ENCODE measurements at places on chromosomes 2 and 18.
A peak's percentile ranks its signal among the peaks of the same experiment; 100 is the strongest.

DNA sequence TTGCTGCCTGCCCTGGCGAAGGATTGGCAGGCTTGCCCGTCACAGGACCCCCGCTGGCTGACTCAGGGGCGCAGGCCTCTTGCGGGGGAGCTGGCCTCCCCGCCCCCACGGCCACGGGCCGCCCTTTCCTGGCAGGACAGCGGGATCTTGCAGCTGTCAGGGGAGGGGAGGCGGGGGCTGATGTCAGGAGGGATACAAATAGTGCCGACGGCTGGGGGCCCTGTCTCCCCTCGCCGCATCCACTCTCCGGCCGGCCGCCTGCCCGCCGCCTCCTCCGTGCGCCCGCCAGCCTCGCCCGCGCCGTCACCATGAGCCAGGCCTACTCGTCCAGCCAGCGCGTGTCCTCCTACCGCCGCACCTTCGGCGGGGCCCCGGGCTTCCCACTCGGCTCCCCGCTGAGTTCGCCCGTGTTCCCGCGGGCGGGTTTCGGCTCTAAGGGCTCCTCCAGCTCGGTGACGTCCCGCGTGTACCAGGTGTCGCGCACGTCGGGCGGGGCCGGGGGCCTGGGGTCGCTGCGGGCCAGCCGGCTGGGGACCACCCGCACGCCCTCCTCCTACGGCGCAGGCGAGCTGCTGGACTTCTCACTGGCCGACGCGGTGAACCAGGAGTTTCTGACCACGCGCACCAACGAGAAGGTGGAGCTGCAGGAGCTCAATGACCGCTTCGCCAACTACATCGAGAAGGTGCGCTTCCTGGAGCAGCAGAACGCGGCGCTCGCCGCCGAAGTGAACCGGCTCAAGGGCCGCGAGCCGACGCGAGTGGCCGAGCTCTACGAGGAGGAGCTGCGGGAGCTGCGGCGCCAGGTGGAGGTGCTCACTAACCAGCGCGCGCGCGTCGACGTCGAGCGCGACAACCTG is at the start of gene DES:
TSS of gene DES (plus strand) at position 223 of the 857 bp plus-strand sequence. CDS start at position 309, 86 bp downstream.
- H3K4me3 ChIP-seq: peak within 1 kb of the TSS; percentile 43
- peak; percentile 81 for DNase-seq
- no peaks in the 10 kb centered on the region for H3K27me3 ChIP-seq
- peak within 1 kb of the TSS; percentile 62 for H3K27ac ChIP-seq

GRCh38 chr2:118496870-118497611 is 350.4 kb downstream of the EN1 start:
- no peaks in the 10 kb centered on the region for H3K4me1 ChIP-seq
- DNase-seq: no peak
- no peaks in the 10 kb centered on the region for H3K36me3 ChIP-seq
- H3K27ac ChIP-seq: no peak overlapping the region

DNA sequence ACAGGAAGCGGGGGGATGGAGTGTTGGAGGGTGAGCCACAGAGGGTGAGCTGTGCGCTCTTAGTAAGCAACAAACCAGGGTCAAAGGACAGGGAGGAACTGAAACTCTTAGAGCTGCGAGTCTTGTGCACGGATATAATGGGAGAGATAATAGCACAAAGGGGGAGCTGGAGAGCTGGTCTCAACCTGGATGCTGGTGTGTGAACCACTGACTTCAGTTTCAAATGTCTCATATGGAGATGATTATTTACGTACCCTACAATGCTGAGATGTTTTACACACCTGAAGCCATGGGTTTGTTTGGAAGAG is 35.9 kb downstream of the PTGR3 start:
- no peak overlapping the region for H3K4me3 ChIP-seq
- H3K36me3 ChIP-seq: no peaks in the 10 kb centered on the region
- H3K27me3 ChIP-seq: no peaks in the 10 kb centered on the region
- no peaks in the 10 kb centered on the region for H3K4me1 ChIP-seq
- no peak overlapping the region for H3K27ac ChIP-seq
- no peak for DNase-seq

GRCh38 chr18:48007955-48008701 is 77.7 kb upstream of the SMAD2 start:
- H3K36me3 ChIP-seq: no peaks in the 10 kb centered on the region
- peak; percentile 73 for DNase-seq
- H3K27ac ChIP-seq: peak overlapping the region; percentile 40
- peak overlapping the region; percentile 35 for H3K4me3 ChIP-seq
- no peaks in the 10 kb centered on the region for H3K27me3 ChIP-seq
- H3K4me1 ChIP-seq: peaks cover 3% of the 10 kb centered on the region

- H3K36me3 ChIP-seq: no peaks in the 10 kb centered on the region
- no peaks in the 10 kb centered on the region for H3K27me3 ChIP-seq
- H3K4me1 ChIP-seq: no peaks in the 10 kb centered on the region
- no peak for DNase-seq
- no peak overlapping the region for H3K4me3 ChIP-seq
Observed at GRCh38 chr2:44964752-44965236, 23.3 kb downstream of the SIX3 start.

DNA sequence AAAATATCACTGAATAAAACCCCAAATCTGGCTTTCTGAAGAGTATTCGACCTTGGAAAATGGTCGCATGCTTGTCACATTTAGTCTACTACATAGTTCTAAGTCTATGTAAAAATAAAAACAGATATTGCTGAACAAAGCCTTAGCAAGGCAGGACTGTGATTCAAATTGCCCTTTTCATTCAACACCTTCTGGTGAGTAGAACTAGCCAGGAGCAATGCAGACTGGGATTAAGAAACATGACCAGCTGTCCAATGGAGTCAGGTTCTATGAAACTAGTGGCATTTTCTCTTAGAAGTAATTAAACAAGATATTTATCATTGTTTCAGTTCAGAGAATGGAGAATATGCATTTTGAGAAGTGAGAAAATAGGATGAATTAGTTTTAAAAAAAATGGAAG is 1260.5 kb upstream of the ACVR2A start:
- no peak overlapping the region for H3K27ac ChIP-seq
- no peaks in the 10 kb centered on the region for H3K4me1 ChIP-seq
- H3K36me3 ChIP-seq: no peaks in the 10 kb centered on the region
- H3K27me3 ChIP-seq: no peaks in the 10 kb centered on the region

DNA sequence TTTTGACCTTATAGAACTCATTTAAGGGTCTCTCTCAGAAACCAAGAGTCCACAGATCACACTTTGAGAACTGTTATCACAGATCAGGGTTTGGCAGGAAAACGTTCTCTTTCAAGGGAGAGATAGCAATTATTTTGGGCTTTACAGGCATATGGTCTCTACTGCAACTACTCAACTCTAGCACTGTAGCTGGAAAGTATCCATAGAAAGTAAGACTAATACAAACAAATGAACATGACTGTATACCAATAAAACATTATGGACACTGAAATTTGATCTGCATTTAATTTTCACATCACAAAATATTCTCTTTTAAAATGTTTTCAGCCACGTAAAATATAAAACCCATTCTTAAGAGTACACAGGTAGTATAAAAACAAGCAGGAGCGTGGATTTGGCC is 100.5 kb downstream of the TRIP12 start:
- H3K36me3 ChIP-seq: no peaks in the 10 kb centered on the region
- H3K27me3 ChIP-seq: no peaks in the 10 kb centered on the region
- no peak overlapping the region for H3K4me3 ChIP-seq
- H3K4me1 ChIP-seq: no peaks in the 10 kb centered on the region

DNA sequence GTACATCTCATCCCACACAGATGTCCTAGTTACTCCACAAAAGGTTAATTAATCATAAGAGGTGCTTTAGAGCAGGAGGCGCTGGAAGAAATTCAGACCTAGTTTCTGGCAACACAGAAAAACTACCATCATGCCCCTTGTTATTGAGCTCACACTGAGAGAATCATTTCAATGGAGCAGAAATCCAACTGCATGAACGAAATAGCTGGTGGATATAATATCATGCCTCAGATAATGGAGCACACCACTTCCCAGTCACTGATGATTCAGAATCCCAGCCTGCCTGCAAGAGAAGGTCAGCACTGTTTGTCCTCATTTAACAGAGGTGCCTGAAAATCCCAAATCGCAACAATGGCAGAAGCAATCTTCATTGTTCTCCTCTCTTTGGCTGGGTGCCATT is 125.8 kb upstream of the CREB1 start:
- H3K36me3 ChIP-seq: no peaks in the 10 kb centered on the region
- H3K4me1 ChIP-seq: no peaks in the 10 kb centered on the region
- no peak overlapping the region for H3K4me3 ChIP-seq

DNA sequence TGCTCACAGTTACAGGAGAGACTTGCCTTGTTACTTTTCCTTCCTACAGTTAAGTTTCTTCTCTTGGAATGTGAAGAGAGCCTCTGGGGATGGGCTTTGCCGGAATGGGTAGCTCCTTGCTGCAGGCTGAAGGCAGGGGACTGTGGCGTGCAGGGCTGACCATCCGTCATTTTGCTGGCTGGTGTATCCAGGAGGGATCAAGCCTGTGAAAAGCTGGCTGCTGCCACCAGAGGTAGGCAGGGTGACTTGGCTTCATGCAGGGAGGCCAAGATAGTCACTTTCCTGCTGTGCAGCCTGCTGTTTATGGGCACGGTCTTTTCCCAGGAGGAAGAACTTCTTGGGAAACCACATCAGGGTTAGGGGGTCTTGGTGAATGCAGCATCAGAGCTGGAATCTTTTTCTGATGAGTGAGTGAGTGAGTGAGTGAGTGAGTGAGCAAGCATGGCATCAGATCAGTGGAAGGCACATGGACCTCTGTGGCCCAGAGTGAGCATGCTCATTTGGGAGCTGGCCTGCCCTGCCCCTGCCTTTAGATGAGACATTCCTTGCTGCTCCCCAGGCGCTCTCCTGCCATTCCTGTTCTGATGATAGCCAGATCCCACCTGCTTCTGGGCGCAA is 33.0 kb downstream of the FHOD3 start:
- no peak overlapping the region for H3K27ac ChIP-seq
- no peaks in the 10 kb centered on the region for H3K36me3 ChIP-seq
- no peak overlapping the region for H3K4me3 ChIP-seq
- peaks cover 1% of the 10 kb centered on the region for H3K4me1 ChIP-seq

- DNase-seq: no peak
- H3K4me1 ChIP-seq: no peaks in the 10 kb centered on the region
- no peak overlapping the region for H3K27ac ChIP-seq
- no peak overlapping the region for H3K4me3 ChIP-seq
Observed at GRCh38 chr18:7697306-7697705, 130.2 kb downstream of the PTPRM start.

DNA sequence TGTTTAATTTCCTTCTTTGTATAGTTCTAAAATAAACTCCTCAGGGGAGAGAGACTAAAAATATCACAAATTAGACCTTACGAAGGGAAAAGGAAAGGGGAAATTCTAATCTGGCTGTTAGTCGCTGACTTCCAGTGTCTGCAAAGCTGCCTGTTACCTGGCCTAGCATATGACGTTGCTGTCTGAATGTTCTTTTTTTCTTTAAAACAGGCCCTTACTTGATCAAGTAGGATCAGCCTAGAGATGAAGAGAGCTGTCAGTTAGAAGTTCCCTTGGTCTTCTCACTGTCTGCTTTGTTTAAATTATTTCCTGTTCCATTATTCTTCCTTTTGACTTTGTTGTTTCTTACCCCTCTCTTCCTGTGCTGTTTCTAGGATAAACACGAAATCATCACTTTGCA is 11.2 kb downstream of the NCK2 start:
- peaks cover 17% of the 10 kb centered on the region for H3K4me1 ChIP-seq
- no peak for DNase-seq
- H3K4me3 ChIP-seq: no peak overlapping the region

GRCh38 chr18:40075616-40076015 is 1879.4 kb upstream of the PIK3C3 start:
- no peaks in the 10 kb centered on the region for H3K27me3 ChIP-seq
- no peaks in the 10 kb centered on the region for H3K36me3 ChIP-seq
- H3K4me1 ChIP-seq: no peaks in the 10 kb centered on the region
- no peak overlapping the region for H3K27ac ChIP-seq
- no peak overlapping the region for H3K4me3 ChIP-seq
- DNase-seq: no peak

GRCh38 chr18:8860845-8861642 is 155.7 kb downstream of the MTCL1 start:
- no peak for DNase-seq
- H3K27me3 ChIP-seq: no peaks in the 10 kb centered on the region
- no peak overlapping the region for H3K4me3 ChIP-seq
- no peak overlapping the region for H3K27ac ChIP-seq

DNA sequence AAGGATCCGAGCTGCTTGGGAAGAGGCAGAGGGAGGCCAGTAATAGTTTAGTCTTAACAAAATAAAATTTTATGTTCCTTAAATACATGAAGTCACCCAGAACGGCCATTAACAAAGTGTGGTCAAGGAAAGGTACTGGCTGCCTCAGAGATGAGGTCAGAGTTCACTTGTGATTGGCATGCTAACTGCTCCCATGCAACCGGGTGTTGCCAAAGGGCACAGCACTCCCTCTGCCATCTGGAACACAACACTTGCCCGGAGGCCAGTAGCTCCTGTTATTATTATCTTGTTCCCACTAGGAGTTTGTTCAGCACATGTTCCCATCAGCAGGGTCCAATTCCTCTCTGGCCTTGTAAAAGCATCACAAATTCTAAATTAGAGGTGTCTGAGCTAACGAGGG is 207.0 kb downstream of the CYP26B1 start:
- no peak overlapping the region for H3K4me3 ChIP-seq
- H3K4me1 ChIP-seq: no peaks in the 10 kb centered on the region
- H3K27ac ChIP-seq: no peak overlapping the region
- H3K27me3 ChIP-seq: no peaks in the 10 kb centered on the region
- no peaks in the 10 kb centered on the region for H3K36me3 ChIP-seq

DNA sequence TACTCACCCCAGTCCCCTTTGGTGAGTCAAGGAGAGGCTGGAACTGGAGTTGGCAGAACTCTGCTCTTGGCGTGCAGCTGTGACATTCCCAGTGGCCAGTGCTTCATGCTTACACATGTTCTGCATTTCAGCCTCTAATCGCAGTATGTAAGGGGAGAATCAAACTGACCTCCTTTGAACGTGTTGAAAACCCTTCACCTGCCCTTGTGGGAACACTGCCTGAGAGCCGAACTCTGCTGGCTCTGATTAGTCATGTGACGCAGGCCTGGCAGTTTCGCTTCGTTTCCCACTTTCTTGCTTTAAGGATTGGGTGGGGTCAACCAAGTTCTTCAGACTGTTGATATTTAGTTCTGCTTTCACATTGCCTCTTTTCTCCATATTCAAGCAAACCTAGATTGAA is 173.8 kb upstream of the BCL2L11 start:
- no peak for DNase-seq
- H3K4me1 ChIP-seq: no peaks in the 10 kb centered on the region
- H3K27me3 ChIP-seq: no peaks in the 10 kb centered on the region
- H3K27ac ChIP-seq: no peak overlapping the region
- H3K36me3 ChIP-seq: no peaks in the 10 kb centered on the region

- DNase-seq: no peak
- no peaks in the 10 kb centered on the region for H3K4me1 ChIP-seq
- no peak overlapping the region for H3K4me3 ChIP-seq
- H3K27ac ChIP-seq: no peak overlapping the region
Observed at GRCh38 chr18:64379662-64380061, 230.8 kb upstream of the LINC00305 start.

- no peak overlapping the region for H3K4me3 ChIP-seq
- H3K4me1 ChIP-seq: no peaks in the 10 kb centered on the region
- no peak for DNase-seq
- no peaks in the 10 kb centered on the region for H3K36me3 ChIP-seq
Observed at GRCh38 chr2:40470822-40471813, 19.2 kb upstream of the SLC8A1 start.

DNA sequence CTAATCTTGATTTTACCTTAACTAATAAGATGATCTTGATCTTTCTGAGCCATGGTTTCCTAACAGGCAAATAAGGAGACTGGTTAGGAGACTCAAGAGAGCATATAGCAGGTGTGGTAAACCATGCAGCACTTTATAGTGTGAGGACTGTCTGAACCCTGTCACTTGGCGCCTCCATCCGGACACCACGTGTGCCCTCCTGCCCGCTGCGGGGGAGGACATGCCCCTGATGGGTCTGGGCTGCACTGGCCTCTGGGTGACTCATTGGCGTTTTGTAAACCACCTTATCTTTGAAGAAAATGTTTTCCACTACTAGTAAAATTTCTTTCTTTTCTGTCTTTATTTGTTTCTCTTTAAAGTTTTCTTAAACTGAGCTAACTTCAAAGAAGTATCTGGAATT is 131.1 kb downstream of the FMNL2 start:
- no peaks in the 10 kb centered on the region for H3K27me3 ChIP-seq
- H3K36me3 ChIP-seq: no peaks in the 10 kb centered on the region
- H3K4me3 ChIP-seq: no peak overlapping the region
- H3K27ac ChIP-seq: peak overlapping the region; percentile 80

Measured in ovary (tissue), 10 donors.